Cardiac fibroblast (primary cell): ENCODE measurements at places on chromosomes 6 and 20.

DNA sequence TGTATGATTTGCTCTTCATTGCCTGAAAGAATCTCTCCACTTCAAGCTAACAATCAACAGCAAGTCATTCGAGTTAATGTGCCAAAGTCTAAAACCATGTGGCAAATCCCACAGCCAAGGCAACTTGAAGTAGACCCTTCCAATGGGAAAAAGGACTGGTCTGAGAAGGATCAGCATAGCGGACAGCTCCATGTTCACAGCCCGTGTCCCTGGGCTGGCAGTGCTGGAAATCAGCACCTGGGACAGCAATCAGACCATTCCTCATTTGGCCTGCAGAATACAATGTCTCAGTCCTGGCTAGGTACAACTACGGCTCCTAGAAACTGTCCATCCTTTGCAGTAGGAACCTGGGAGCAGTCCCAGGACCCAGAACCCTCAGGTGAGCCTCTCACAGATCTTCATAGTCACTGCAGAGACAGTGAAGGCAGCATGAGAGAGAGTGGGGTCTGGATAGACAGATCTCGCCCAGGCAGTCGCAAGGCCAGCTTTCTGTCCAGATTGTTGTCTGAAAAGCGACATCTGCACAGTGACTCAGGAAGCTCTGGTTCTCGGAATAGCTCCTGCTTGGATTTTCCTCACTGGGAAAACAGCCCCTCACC lies 1.1 kb downstream of the GJA10 start:
- peak; percentile 63 for DNase-seq

GRCh38 chr6:4732691-4733315 lies 43.4 kb upstream of the CDYL start:
- DNase-seq = peak; percentile 96

DNA sequence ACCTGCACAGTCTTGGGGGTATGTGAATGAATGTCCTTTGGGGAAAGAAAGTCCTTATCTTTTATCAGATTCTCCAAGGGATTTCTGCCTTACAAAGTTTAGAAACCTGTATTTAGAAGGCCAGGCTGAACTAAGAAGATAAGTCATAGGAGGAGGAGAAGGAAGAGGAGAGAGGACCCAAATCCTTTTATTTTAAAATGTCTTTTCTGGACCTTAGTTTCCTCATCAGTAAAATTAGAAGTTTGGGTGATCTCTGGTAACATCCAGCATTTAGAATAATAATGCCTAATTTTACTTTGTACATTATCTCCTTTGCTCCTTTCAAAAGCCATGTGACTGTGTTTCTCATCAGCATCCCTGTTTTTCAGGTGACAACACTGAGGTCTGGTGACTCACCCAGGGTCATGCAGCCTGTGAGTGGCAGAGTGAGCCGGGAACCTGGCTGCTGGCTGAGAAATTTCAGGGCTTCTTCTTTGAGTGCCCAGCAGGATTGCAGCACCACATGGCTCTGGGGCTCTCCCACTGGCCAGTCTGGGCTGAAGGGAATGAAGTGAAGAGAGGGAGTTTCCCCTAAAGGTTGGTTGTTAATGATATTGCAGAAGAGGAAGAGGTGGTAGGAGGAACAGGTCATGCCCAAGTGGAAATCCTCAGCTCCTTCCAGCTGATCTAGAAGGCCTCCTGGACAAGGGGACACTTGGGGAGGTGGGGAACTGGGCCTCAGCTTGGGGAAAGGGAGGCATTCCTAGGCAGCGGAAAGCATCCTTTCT lies 34.0 kb downstream of the VEGFA start:
- peak; percentile 26 for DNase-seq

DNA sequence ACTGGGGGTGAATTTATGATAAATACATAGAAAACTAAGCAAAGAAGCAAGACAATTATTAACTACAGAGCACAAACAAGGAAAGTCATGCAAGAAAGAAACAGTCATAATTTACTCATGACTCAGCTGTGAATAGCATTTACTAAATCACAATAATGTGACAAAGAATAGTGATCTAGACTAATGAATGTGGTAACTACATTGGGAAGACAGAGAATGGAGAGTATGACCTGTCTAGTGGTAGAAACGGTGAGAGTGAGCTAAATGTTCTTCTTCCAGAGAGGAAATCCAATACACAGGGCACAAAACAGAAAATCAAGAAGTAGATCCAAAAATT lies 153.5 kb upstream of the DST start:
- DNase-seq = no peak

DNA sequence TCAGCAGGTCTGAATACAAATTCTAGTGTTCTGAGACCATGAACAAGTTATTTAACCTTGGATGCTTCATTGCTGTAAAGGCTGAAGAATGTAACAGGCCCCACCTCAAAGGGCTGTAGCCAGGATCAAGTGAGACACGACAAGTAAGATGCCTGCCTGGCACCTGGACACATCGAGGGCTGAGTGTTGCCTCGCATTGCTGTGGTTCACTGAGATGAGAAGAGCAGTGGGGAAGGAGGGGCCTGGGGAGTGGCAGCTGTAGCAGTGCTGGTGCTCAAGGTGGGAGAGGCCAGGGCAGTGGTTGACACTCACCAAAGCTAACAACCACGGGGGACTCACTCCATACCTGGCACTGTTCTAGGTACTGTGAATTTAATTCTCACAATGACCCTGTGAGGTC lies 187.8 kb downstream of the KIF16B start:
- no peak for DNase-seq

DNA sequence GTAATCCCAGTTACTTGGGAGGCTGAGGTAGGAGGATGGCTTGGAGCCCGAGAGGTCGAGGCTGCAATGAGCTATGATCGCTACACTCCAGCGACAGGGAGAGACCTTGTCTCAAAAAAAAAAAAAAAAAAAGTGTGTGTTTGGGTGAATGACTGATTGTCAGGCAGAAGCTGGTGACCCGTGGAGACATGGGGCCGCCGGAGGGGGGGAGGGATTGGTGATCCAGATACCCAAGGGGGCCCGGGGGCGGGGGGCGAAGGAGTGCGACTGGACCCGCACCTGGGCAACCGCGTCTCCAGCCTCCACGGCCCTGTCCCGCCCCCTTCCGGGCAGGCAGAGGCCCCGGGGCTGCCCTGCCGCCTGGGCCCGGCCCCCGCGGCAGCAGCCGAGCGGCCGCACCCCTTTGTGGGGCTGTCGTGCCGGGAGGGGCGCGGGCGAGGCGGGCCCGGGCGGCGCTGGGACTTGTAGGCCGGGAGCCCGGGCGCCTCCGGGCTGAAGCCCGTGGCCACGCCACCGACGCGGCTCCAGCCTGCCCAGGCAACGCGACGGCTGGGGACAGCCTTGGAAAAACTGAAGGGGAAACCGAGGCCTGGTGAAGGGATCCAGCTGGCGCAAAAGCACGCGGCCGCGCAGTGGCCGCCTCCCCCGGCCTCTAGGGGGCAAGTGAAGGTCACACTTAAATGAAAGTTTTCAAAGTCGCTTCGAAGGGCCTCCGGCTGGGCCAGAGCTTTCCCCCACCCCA lies 2.1 kb upstream of the RBM38 start:
- DNase-seq = peak; percentile 56

- peak; percentile 57 for DNase-seq
Observed at GRCh38 chr20:46174469-46175126, 56.5 kb downstream of the CD40 start.

DNA sequence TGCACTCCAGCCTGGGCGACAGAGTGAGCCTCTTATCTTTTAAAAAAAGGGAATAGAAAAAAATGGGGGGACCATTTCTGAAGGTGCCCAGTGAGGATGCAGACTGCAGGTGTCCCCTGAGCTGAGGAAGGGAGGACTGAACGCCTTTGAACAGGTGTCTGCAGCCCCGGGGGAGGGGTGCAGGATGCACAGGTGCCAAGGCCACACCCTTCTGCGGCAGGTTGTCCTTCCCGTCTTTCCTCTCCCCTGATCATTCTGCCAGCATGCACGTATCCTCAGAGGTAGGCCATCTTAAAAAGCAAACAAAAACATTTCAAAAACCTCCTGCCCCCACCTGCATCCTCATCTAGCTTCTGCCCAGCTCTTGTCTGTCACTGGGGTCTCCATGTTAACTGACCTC lies 101.3 kb downstream of the MTHFD1L start:
- DNase-seq = no peak

DNA sequence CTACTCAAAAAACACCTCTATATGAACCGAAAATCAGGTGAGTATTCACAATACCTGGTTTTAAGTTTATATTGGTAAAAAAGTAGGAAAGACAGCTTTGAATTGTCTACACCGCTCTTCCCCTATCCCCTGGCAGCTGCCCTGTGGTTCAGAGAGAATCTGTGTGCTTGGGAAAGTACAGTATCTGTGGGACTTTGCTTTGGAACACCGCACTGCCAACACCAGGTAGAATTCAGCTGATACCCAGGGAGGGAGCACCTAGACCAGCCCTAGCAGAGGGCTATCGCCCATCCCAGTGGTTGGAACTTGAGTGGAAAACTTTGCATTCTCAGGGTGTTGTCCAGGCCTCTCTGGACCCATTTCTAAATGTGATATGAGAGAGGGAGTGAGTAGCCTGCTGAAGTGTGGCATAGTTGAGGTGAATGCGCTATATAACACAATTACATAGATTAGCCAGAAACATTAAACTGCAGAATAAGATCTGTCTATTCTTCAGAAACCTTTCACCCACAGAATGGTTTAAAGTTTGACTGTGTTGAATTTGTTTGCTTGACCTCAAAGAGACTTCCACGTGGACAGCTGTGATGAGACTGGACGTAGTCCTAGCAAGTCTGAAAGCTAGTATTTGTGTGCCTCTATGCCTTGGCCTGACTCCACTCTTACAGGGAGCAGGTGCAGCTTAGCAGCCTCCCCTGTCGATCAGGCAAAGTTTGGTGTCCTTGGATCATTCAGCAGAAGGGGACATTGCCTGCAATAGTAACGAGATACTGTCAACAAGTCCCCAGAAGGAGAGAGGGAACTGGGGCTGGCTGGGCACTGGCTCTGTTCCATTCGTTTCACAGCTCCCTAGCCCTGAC lies 11.5 kb upstream of the MPC1 start:
- DNase-seq = no peak

DNA sequence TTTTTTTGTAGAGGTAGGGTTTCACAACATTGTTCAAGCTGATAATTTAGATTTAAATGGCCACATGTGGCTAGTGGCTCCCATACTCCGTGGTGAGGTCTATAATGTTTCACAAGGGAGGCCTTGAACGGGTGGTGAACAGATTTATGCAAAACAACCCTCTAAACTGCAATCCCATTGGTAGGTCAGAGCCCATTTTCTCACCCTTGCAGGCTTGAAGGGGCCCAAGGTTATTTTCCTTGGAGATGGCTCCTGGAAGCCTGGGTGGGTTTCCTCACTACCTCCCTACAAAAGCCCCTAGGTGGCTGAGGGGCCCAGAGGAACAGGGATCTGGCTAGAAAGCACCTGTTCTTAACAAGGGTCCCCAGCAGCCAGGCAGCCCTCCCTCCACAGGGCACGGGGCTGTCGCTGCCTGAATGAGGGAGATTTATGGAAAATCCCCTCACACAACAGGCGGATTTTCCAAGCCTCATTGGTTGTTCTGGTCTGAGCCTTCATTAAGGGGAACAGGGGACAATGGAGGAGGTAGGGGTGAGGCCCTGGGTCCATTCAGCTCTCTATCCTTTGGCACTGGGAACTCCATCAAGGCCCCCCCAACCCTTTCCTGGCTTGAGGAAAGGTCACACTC lies 64.6 kb downstream of the VEGFA start:
- DNase-seq = no peak

GRCh38 chr6:168331058-168331457 lies 11.5 kb upstream of the DACT2 start:
- DNase-seq = no peak

- peak; percentile 57 for DNase-seq
Observed at GRCh38 chr6:43669050-43669921, 18.3 kb downstream of the MRPS18A start.

- DNase-seq = peak; percentile 89
Observed at GRCh38 chr6:2432292-2432691, 186.9 kb upstream of the GMDS start.

- DNase-seq = no peak
Observed at GRCh38 chr6:48150701-48151100, 39.7 kb upstream of the PTCHD4 start.

DNA sequence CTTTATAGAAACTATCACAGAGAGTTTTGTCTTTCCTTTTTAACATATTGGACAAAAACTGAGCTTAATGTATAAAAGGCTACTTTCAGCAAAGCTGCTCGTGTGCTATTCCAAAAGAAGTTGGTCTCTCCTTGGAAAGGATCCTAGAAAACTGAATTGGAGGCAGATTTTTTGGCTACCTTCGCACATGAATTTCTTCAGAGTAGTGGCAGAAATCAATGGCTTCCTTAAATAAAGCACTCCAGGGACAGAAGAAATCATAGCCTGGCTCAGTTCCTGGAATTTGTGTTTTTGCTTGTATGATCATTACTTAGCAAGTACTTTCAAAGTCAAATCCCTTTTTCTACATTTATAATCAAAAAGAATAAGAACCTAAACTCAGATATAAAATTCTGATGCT lies 780.3 kb downstream of the PHF3 start:
- no peak for DNase-seq

DNA sequence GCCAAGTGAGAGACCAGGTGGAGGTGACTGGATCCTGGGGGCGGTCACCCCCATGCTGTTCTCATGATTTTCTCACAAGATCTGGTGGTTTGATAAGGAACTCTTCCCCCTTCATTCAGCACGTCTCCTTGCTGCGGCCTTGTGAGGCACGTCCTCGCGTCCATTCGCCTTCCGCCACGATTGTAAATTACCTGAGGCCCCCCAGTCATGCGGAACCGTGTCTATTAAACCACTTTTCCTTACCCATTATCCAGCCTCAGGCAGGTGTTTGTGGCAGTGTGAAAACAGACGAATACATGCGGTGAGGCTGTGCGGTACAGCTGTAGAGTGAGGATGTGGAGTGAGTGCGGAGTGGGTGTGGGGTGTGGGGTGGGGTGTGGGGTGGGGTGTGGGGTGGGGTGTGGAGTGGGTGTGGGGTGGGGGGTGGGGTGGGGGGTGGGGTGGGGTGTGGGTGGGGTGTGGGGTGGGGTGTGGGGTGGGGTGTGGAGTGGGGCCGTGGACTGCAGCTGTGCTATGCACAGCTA lies 12.1 kb upstream of the NTSR1 start:
- DNase-seq = no peak

DNA sequence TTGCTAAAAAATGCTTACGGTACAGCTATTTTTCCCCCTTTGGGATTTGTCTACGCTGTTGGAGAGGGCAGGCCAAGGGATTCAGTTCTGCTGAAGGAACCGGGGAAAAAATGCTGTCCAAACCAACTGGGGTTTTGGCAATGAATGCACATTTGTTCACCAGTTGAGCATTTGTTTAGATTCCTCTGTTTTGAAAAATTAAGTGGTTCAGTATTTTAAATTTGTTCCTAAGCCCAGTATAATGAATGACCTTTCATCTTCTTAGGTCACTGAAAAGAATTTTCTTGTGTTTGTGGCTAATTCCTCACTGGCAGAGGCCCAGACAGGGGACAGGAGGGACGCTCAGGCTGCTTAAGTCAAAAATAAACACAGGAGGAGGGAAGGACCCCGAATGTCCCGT lies 10.8 kb upstream of the EYA2 start:
- no peak for DNase-seq

DNA sequence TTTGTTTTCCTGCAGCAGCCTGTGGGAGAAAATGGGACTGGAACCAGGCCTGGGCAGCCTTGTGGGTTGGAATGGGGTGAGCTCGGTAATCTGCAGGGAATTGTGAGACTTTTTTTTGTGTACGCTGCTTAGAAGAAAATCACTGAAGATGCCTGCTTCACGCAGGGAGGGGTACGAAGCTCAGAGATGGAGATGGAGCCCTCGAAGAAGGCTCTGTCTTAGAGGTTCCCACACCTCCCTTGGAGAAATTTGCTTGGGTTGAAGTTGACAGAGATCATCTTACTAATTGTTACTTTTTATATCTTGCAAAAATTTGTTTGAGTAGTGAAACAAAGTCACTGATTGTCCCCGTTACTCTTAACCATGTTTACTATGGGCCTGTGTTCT lies 894 bp downstream of the PYGB start:
- no peak for DNase-seq
